ENCODE measurements at places on chromosomes 4 and X.

DNA sequence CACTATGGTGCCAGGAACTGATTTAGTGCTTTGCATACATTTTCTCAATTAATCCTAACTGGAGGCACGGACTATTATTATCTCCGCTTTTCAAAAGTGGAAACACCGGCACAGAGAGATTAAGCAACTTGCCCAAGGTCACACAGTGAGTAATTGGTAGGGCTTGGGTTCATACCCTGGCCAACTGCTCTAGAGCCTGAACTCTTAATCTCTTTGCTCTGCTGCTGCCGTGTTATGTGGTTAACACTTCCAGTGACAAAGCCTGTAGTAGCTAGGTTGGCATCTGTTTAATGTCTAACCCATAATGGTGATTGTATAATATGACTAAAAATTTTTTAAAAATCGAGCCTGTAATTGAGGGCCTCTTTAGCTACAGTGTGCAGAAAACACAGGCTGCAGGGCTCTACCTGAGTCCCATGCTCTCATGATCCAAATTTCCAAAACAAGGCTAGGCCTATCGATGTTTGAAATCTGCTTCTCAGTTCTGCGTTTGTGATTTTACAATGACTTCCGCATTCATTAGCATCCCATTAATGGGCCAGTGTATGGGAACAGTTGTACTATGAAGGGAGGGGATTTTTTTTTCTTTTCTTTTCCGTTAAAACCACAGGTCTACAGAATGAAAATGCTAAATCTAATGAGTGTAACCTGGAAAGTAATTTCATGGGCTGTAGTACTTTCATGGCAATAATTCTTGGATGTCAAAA, 219.3 kb upstream of the JADE1 start:
- DNase-seq = no peak

- DNase-seq = no peak
Measured at GRCh38 chr4:186725469-186726425, 2.1 kb upstream of the FAT1 start.

- no peak for DNase-seq
Measured at GRCh38 chrX:46327566-46328115, 217.6 kb downstream of the ZNF674 start.

- DNase-seq = no peak
Measured at GRCh38 chr4:24395937-24396336, 188.4 kb downstream of the DHX15 start.
